ENCODE measurements at places on chromosomes 2 and 18.

GRCh38 chr2:70570041-70570661 lies 16.5 kb upstream of the TGFA start:
- no peak for DNase-seq

- DNase-seq, result no peak
Observed at GRCh38 chr18:68779169-68779568, 18.7 kb upstream of the CCDC102B start.

- DNase-seq, result no peak
Observed at GRCh38 chr2:16186661-16187481, 246.5 kb downstream of the MYCN start.

DNA sequence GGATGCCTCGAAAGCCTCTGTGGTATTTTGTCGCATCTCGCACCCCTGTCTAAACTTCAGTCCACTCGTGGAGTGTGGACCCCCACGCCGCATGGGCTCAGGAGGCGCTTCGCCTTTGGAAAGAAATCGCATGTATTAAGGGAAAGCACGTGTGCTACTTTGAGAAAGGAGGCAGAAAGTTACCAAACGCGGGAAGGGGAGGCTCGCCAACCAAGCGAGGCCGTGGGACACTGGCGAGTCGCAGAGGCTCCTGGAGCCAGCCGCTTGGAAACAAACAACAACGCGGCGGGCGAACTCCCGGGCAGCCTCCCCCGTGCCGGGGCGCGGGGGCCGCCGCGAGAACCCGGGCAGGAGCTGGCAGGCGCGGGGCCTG lies 455 bp upstream of the AGAP1 start:
- DNase-seq, result no peak

DNA sequence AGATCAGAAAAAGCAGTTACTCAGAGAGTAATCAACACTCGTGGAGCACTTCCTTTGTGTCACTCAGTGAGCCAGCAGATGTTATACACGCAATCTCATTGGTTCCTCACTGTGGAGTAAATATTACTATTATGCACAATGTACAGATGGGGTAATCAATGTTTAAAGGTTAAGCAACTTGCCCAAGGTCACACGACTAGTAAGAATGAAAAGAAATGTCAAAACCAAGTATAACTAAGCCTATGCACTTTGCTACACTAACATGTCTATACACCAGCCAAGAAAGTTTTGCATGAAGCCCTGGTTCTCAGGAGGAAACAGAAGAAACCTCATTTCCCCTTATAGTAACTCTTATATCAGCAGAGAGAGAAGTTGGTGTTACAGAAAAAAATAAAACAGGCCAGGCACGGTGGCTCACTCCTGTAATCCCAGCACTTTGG lies 5.4 kb downstream of the METTL21A start:
- no peak for DNase-seq

GRCh38 chr2:167294776-167295140 lies 406.5 kb downstream of the XIRP2 start:
- no peak for DNase-seq

- DNase-seq, result no peak
Observed at GRCh38 chr2:202251494-202251893, 13.1 kb upstream of the SUMO1 start.

GRCh38 chr2:166900700-166901099 lies 12.4 kb downstream of the XIRP2 start:
- DNase-seq, result no peak

DNA sequence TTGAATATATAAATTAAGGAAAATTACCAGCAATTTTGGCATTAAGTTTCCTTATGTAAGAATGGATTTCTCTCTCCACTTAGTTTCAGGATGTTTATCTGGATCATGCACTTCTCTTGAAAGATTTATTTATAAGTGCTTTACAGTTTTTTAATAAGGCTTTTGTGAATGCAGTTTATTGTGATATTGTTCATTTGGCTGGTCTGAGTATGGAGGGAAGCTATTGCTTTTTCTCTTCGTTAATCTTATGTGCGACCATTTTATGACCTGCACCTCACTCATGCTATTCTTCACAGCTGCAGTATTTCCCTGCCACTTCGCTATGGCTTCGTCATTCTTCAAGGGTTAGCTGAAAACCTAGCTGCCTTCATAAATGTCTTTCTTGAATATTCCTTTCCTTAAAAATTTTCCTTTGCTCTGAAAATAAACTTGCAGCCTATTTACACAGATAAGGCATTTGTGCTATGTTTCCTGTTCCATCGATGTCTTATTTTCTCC lies 233.4 kb downstream of the SOCS6 start:
- no peak for DNase-seq

DNA sequence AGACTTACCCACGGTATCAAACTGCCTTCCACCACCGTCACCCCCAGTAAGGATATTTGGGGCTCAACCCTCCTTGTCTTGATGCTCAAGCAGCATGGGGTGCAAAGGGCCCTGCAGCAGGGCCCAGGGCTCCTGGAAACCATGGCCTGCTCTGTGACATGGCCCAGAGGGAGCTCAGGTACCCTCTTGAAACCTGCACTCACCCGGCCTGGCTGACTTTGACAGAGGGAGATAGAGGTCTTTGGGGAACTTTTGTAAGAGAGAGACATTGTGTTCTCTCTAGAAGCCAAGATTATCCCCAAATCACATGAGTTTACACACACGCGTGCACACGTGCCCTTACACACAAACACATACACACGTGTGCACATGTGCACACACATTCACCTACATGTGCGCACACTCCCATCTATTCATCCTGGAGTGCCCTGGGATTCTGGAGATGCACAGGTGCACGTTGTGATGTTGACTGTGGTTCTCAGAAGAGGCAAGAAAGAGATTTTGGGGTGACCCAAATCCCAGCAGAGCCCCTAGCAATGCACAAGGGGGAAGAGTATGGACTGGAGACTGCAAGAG lies 19.6 kb upstream of the KCNK3 start:
- DNase-seq, result no peak

DNA sequence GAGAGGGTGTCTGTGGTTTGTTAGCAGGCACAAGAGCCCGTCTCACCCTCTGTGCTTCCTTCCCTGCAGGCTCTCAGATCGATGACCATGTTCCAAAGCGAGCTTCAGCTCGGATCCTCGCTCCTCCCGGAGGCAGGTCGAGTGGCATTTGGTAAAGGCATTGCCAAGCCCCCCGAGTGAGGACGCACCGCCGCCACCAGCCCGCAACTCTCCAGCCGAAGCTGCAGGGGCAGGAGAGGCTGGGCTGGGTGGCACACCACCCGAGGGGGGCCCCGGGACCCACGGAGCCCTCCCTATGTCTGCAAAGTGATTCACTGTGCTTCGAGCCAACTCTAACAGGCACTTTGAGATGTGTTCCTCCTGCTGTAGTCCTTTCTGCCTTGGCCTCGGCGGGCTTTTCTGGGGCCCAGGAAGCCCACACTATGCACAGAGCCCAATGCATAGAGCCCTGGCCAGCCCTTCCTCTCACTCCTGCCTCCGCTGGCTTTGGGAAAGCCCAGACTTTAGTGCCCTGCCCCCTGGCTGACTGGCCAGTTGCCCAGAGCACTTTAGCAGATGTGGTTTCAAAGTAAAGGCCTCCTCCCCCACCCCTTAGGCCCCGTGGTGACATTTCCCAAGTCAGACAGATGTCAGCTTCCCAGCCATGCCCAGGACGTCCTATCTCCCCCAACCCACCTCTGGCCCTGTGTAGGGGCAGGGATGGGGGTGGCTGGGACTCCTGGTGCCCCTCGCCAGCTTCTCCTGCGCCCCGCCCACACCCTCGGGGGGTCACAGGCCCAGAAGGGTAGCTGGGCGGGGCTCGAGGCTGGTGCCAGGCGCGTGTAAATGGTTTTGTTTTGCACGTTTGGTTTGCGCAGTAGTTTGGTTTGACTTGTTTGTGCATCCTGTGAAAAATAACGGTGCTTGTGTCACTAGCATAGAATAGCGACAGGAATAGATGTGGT lies 23.3 kb upstream of the MAPRE3 start:
- no peak for DNase-seq

All from stimulated activated CD8-positive, alpha-beta memory T cell treated with anti-CD3 and anti-CD28 coated beads, Interleukin-15, amount 100 ng/mL, for 1 hour (primary cell).